ENCODE measurements at places on chromosomes 12 and 14.
A peak's percentile ranks its signal among the peaks of the same experiment; 100 is the strongest.

GRCh38 chr14:51202914-51203665 lies 37.0 kb upstream of the TMX1 start:
- DNase-seq = no peak

GRCh38 chr12:12482959-12483358 lies 79.7 kb downstream of the DUSP16 start:
- no peak for DNase-seq

GRCh38 chr12:68013181-68013580 lies 23.9 kb downstream of the IFNG-AS1 start:
- no peak for DNase-seq

- no peak for DNase-seq
Measured at GRCh38 chr12:10590966-10591365, 22.4 kb downstream of the MAGOHB start.

DNA sequence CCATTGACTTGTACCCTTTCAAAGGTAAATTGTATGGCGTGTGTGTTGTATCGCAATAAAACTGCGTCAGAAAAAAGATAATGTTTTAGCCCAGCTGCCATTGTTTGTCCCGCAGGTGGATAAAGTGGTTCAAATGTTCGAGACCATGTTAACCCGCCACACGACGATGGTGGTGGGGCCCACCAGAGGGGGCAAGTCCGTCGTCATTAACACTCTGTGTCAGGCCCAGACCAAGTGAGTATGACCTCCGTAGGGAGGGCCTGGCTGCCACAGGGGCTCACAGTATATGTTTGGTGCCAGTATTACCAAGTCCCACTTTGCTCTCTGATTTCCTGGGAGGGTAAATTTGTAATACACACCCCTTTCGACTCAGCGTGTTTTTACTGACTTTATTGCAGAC lies 96.9 kb downstream of the DNAH10 start:
- no peak for DNase-seq

DNA sequence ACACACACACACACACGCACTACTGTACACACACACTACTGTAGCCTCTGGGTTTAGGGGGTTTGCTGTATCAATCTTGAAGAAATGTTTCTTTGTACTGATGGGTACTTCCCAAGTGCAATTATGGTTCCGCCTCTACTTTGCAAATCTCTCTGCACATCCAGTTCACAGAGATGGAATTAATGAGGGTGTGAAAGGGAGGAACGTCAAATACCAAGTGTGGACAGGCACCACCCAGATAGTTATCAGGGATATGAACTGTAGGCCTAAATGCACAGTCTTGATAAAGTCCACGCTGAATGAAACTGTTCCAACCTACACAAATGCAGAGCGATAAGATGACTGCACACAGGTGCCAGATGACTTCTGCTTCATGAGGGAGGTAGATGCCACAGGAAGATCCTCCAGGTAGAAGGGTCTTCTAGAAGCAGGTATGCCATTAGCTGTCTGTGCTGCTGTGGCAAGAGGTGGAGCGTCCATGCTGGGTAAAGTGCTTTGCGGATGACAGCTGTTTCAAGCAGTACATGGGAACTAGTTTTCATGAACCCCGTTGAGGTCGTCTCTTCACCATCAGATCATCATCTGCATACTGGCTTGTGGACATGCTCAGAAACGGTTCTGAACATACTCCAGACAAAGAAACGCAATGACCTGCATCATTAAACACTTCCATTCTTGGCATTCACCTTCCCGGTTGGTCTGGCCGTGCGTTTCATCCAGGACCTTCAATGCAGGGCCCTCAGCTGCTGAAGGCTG lies 314.3 kb upstream of the RTL1 start:
- DNase-seq = peak; percentile 49

Data from suprapubic skin (tissue), 4 donors.